Activated naive CD8-positive, alpha-beta T cell treated with anti-CD3 and anti-CD28 coated beads, Interleukin-2, amount 50 U/mL, for 24 hours (primary cell): ENCODE measurements at places on chromosomes 5 and 9.

- no peak for DNase-seq
Measured at GRCh38 chr5:156865427-156865826, 15.3 kb downstream of the PPP1R2B start.

DNA sequence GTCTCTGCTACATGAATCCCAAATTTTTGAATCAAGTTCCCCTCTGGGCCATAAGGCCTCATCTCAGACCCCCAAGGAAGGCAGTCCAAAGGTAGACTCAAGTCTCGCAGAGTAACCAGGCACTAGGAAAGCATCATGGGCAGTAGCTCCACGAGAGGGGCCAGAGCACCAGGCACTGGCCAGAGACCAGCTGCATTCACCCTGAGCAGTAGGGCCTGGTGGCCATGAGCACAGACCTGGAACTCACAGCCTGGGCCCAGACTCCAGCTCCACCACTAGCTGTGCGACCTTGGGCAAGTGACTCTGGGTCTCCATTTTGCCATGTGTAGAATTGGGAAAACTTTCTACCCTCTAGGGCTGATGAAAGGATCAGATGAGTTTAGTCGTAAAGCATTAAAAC lies 28.5 kb downstream of the NANS start:
- no peak for DNase-seq

DNA sequence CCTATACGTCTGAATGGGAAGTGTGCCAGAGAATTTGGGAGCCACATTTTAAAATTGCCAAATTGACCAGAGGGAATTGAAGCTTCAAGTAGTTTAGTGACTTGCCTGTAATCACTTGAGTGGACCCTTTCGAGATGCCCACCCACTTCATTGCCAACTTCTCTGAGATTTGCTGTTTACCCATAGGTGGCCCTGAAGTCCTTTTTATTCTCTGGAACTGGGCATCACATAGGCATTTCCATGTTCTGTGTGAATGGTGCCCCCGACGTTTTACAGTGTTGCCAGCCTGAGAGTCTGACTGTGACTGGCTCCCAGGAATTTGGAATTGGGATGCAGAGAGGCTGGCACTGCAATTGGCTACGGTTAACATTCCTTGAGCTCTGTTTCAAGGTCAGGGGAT lies 158.6 kb downstream of the SEMA6A start:
- DNase-seq, result no peak

DNA sequence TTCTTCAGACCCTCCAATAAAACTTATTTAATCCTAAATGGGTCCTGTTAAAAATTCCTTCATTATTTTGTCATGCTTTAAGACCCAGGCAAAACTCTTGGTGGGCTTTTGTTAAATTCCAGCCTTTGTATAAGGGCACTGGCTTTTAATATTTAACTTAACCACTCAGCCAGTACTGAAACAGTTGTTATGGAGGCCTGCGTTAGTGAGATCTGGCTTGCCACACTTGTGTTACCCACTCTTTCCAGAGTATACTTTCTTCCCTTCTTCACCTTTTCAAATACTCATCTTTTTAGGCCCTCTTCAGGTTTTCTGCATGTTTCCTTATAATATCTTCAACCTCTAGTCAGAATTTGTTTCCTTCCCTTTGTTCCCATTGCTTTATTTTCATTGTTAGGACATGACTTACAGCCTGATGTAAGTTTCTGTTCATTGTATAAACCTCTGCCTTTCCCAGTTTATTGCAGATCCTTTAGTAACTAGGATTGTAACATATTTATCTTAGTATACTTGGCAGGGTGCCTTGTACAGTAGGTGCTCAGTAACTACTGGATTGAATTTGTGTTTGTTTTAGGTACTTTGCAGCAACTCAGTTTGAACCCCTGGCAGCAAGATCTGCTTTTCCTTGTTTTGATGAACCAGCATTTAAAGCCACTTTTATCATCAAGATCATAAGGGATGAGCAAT lies 48.8 kb downstream of the LNPEP start:
- DNase-seq, result no peak

DNA sequence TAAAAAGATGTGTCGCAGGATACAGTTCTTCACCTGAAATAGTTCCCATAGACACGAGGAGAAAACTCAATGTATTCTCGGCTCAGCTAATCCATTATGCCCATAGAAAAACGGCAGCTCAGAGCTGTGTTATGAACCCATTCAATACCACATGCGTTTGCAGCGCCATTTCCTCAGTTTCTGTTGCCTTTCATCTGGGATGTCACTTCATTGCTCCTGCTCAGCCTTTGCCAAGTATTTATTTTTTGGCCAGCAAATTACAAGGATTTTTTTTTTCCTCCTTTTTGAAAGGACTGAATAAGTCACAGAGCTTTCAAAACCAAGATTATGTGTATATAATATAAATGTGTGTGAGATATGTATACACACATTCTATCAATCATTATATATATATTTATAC lies 280.9 kb downstream of the MARCHF11 start:
- DNase-seq, result no peak

GRCh38 chr5:131787736-131788135 lies 9.1 kb downstream of the FNIP1 start:
- DNase-seq, result no peak

- DNase-seq, result no peak
Measured at GRCh38 chr9:13587571-13587970, 308.1 kb upstream of the MPDZ start.
